ENCODE measurements at places on chromosomes 1 and 21.

DNA sequence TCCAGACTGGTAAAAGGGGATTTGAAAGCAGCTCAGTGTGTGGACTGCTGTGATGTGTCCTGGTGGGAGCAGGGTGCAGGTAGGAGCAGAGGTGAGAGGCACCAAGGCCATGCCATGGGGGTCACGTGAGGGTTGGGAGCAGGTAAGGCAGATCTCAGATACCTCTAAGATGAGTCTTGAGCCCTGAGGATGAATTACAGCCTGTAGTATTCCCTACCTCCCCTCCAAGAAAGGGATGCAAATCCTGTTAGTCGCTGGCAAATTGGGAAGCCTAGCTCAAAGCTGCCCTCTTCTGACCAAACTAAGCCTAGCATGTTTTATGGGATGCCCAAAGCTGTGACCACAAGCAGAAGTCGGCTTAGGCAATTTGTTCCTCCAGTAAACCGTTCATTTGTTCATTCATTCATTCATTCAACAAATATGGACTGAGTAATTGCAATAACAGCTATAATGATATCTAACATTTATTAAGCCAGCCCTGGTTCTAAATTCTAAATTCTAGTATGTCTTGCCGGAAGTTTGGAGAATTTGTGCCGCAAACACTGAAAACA is 3.9 kb upstream of the NUAK2 start:
- peak; percentile 21 for DNase-seq

- no peak for DNase-seq
Observed at GRCh38 chr1:228158151-228159007, 7.2 kb upstream of the IBA57 start.

DNA sequence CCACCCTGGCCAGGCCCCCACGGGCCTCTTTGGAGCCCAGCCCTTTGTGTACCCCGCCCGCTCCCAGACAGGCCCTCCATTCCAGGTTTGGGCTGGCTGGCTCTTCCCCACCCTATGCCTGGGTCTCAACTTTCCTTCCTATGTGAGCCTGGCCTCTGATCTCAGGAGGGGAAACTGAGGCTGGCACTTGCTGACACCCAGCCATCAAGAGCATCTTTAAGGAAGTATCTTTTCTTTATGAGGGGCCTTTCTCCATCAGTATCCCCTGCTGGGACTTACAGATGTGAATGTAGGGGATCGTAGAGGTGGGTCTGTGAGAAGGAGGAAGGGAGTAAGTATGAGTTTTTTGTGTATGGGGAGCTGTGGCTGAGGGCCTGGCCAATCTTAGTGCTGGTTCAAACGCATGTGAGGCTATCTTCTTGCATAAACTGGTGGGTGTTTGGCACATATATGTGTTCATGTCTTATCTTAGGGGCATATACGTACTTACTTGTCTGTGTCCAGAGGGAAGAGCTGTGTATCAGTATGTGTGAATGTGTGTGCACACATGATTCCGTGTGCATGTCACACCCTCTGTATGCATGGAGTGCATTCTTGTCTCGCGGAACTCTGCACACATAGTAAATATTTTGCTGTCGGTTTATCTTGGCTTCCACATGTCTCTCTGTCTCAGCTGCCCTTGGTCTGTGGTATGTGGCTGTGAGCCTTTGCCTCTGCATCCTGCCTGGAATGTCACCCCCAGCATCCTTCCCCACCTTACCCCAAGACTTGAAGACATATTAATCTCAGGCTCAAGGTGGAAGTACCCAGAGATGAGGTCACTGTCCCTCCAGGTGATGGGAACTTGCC is 5.4 kb downstream of the NECTIN4 start:
- no peak for DNase-seq

- no peak for DNase-seq
Observed at GRCh38 chr1:84853741-84854721, 39.0 kb downstream of the LPAR3 start.

GRCh38 chr1:25671929-25672328 is 55.3 kb downstream of the MAN1C1 start:
- no peak for DNase-seq

GRCh38 chr1:170687621-170688020 is 23.7 kb downstream of the PRRX1 start:
- no peak for DNase-seq

- DNase-seq = no peak
Observed at GRCh38 chr1:98256700-98257099, 335.9 kb upstream of the DPYD start.

DNA sequence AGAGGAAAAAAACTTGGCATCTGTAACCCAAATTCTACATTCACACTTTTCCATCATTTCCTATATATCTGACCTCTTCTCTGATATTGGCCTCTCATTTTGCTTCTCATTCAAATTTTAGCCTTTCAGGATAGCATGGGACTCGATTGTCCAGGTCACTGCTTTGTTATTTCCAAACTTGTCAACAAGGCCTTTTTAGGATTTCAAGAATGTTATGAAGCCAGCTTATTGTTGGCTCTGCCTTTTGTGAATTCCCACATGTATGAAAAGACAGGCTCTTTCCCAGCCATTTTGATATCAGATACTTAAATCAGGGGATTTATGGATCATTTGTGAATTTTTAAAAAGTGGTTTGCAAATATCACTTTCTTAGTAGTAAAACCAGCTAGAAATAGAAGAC is 663.5 kb downstream of the NCAM2 start:
- DNase-seq = no peak

- no peak for DNase-seq
Observed at GRCh38 chr1:19734472-19734999, 65.2 kb downstream of the TMCO4 start.

- no peak for DNase-seq
Observed at GRCh38 chr1:40183055-40183710, 22.0 kb downstream of the RLF start.

- DNase-seq = no peak
Observed at GRCh38 chr1:192476802-192477298, 98.7 kb upstream of the RGS1 start.

DNA sequence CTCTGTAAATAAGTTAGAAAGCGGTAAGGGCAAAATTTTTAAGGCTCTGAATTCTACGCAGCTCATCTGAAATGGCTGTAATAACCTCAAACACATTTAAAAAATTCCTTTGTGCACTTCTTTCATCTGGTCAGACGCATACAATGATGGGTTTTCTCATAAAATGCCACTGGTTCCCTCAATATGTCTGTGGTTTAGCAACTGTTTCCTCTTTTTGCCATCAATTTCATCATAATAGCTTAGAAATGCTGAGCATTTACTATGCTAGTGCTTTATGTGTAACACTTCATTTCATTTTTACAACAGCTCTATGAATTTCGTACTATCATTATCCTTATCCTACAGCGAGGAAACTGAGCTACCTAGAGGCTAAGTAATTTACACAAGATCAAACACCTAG is 35.3 kb upstream of the DMRTA2 start:
- DNase-seq = no peak

DNA sequence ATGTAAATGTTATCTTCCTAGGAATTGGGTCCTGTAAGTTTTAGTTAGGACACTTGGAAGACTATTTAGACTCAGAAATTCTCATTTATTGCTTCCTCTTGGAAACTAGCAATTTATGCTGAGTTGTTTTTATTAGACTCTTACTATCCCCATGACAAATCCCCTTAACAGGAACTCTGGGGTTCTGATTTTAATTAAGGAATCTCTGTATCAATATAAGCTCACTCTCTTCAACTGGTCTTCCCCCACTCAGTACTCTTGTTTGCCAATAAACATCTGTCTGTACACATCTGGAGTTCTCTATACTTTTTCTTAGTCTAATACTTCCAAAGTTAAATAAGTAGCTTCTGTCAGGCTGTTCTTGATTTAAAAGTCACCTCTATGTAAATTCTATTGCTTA is 64.1 kb upstream of the TBX15 start:
- no peak for DNase-seq

- DNase-seq = no peak
Observed at GRCh38 chr1:58412071-58412580, 134.4 kb downstream of the OMA1 start.

- DNase-seq = no peak
Observed at GRCh38 chr1:41874903-41875411, 43.8 kb downstream of the HIVEP3 start.

DNA sequence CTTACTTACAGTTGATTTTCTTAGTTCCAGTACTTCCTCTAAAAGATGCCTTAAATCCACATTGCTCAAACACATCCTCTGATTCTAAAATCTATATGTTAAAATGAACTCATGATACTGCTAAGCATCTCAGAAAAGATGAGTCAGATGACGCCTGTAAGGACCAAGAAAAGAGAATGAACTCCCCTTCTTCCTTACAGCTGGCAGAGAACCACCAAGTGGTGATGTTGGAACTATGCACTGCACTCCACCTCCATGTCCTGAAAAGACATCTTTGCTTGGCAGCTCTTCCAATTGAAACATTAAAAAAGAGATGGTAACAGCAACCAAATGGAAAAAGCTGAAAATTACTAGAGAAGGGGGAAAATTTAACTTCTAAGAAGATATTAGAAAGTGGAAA is 648.8 kb downstream of the PTPRC start:
- no peak for DNase-seq

DNA sequence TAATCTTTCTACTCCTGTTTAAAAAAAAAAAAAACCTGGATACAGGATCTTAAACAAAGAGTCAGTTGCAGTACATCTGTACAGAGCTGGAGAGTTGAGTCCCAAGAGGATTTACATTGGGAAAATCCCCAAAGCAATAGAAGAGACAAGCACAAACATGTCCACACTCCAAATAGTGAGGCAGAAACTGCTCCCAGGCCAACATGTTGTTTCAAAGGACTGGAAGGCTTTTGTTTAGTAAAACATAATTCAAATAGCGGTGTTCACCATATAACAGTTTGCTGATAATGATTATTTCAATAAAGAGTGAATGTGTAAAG is 425.4 kb downstream of the ADGRL2 start:
- DNase-seq = no peak

GRCh38 chr1:15950763-15951295 is 25.1 kb downstream of the ZBTB17 start:
- peak; percentile 73 for DNase-seq

DNA sequence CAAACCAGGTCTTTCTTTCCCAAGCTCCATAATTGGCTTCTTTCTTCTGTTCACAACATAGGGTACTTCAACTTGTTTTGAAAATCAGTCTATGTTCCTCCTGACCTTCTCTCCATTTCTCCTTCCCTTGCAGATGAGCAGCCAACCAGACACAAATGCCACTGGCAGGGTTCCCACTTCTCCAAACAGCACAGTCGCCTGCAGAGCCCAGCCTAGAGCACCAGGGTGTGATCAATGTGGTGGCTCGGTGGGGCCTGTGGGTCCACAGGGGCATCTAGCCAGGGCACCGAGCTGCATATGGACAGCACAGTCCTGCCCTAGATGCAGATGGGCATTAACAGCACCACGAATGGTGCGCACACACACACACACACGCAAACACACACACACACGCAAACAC is 112.8 kb downstream of the NPHP4 start:
- no peak for DNase-seq

- no peak for DNase-seq
Observed at GRCh38 chr1:25566176-25566729, 22.8 kb downstream of the LDLRAP1 start.

DNA sequence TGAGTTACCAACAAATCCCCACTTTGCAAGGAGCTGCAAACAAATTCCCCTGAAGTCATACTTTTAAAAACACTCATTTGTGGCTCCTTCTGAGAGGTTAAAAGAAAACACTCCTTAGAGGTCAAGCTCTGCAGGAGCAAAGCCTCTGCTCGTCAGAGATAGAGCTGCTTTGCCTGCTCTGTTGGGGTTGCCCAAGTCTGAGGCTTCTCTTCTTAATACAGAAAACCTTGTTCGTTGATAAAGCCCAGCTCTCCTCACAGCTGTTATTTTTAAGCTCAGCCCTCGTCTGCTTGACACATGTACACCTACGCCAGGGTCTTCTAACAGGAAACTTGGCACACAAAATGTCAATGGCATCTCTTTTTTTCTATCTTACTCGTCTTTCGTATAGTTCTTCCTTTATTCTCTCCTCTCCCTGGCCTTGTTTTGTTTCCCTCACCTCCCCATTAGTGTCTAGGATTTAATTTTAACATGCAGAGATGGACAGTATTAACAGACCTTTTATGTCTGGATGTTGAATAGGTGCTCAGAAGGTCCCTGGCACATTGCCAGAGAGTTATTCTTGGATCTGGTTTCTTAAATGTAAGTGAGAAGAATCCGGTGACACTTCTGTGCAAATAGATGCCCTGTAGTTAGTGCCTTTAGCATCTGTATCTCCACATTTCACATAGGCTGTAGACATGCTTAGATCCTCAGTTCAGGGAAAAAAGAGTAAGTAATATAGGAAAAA is 86.0 kb downstream of the LRRC53 start:
- DNase-seq = no peak

GRCh38 chr1:119554183-119554582 is 47.2 kb downstream of the HSD3B1 start:
- DNase-seq = no peak

All from activated CD4-positive, alpha-beta T cell treated with anti-CD3 and anti-CD28 coated beads for 1 hour (primary cell).